SHP77 treated with DMSO at 0.1 percent for 48 hours (cell line): ENCODE measurements at places on chromosomes 1 and 21.
A peak's percentile ranks its signal among the peaks of the same experiment; 100 is the strongest.

- DNase-seq: no peak
Measured at GRCh38 chr1:50183378-50184133, 74.8 kb downstream of the ELAVL4 start.

- no peak for DNase-seq
Measured at GRCh38 chr1:28086651-28087050, 1.8 kb downstream of the EYA3 start.

GRCh38 chr1:13487957-13488356 lies 25.8 kb downstream of the LRRC38 start:
- DNase-seq: no peak

DNA sequence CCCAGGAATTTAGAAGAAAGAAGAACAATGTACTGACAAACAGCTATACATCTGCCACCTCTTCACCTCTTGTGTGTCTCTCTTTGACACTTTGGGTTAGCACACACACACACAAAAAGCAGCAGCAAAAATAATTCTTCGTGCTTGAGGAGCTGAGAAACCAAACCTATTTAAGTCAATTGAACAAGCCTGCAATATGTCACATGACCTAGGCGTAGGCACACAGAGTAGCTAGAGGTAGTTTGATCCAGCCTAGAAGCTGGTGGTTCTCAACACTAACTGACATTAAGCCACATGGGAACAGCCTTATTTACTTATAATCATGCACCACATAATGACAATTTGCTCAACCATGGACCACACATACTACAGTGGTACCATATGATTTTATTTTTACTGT lies 32.3 kb downstream of the RRAGC start:
- DNase-seq: no peak

DNA sequence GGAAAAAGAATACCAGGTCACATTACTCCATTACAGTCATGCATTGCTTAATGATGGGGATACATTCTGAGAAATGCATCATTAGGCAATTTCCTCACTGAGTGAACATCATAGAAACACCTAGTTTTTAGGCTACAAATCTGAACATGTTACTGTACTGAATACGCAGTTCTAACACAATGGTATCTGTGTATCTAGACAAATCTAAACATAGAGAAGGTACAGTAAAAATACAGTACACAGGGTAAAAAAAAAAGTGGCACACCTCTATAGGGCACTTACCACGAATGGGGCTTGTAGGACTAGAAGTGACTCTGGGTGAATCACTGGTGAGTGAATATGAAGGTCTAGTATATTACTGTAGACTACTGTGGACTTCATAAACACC lies 115.7 kb downstream of the AKT3 start:
- DNase-seq: no peak

DNA sequence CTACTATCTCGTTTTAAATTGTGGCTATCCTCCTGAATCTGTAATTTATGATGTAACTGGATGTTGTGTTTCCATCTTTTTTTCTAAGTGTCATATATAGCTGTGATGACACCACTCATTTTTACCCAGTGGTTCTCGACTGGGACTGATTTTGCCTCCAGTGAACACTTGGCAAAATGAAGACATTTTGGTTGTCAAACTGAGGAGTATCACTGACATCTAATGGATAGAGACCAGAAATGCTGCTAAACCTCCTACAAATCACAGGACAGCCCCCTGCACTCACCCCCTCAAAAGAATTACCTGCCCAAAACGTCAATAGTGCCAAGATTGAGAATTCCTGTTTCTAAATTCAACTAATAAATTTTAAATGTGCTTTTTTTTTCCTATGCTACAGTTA lies 1.9 kb downstream of the TRMT13 start:
- DNase-seq: no peak

GRCh38 chr1:31954607-31955283 lies 16.6 kb upstream of the PTP4A2 start:
- DNase-seq: no peak

DNA sequence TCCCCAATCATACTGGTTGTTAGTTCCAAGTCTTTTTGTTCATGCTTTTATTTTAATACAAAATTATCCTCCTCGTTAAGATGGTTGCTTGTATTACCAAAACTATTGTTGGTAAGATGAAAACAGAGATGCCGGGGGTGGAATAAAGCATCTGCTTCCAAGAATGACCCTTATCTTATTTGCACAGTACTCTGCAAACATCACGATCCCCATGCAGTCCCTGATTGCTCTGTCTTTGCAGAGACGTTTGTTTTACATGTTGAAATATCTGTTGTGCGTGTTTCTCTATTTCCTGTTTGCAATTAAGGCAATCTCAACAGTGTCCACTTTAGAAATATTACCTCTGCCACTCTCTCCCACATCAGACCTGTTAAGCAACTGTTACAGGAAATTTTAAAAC lies 141.3 kb upstream of the NCAM2 start:
- DNase-seq: peak; percentile 93

GRCh38 chr1:81812712-81813111 lies 12.0 kb downstream of the ADGRL2 start:
- DNase-seq: no peak

DNA sequence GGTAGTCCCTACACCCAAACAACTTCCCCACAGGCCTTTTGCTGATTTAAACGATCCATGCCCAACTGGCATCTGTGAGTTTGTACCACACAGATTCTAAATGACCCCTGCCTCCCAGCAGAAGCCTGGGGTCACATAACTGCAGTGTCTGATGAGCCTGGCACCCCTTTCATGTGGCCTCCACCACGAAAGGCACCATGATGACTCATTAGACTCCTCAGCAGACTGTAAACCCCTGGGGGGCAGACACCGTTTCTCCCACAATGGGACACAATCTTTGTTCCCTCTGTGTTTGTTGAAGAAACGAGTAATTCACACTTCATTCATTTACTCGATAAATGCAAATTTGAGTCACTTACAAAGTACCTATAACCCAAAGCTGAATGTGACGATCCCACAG lies 81.6 kb downstream of the CCDC185 start:
- no peak for DNase-seq

DNA sequence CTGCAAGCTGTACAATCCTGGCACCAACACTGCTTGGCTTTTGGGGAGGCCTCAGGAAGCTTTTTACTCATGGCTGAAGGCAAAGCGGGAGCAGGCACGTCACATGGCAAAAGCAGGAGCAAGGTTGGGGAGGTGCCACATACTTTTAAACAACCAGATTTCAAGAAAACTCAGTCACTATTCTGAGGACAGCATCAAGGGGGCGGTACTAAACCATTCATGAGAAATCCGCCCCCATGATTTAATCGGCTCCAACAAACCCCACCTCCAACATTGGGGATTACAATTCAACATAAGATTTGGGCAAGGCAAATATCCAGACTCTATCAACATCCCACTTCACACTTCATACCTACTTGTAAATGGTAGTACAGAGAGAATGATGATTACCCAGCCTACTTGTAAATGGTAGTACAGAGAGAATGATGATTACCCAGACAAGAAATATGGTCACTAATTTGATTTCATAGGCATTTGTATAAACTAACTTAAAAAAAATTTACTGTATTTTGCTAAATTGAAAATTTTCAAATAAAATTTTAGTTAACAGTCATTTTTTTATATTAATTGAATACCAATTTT lies 24.9 kb downstream of the ATP5PF start:
- DNase-seq: no peak

DNA sequence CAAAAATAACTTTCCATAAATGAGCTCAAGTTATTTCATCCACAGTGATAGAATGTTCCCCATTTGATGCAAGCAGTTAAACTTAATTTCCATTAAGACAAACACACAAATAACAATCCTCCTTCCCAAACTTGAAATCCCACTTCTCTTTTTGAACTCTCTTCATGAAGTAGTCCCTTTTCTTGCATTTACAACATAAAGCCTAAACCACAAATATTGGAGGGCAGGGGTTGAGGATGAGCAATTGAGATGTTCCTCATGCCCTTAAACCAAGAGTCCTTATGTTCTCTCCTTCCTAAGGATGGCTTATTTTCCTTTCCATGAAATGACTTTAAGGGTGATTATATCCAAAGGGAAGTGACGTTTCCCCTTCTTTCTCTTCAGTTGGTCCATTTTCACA lies 228.8 kb downstream of the DISC1 start:
- no peak for DNase-seq

GRCh38 chr1:241666419-241666818 lies 14.3 kb downstream of the WDR64 start:
- no peak for DNase-seq

GRCh38 chr1:91761295-91761721 lies 124.6 kb downstream of the TGFBR3 start:
- DNase-seq: no peak

GRCh38 chr1:19028546-19029129 lies 72.2 kb upstream of the IFFO2 start:
- no peak for DNase-seq

DNA sequence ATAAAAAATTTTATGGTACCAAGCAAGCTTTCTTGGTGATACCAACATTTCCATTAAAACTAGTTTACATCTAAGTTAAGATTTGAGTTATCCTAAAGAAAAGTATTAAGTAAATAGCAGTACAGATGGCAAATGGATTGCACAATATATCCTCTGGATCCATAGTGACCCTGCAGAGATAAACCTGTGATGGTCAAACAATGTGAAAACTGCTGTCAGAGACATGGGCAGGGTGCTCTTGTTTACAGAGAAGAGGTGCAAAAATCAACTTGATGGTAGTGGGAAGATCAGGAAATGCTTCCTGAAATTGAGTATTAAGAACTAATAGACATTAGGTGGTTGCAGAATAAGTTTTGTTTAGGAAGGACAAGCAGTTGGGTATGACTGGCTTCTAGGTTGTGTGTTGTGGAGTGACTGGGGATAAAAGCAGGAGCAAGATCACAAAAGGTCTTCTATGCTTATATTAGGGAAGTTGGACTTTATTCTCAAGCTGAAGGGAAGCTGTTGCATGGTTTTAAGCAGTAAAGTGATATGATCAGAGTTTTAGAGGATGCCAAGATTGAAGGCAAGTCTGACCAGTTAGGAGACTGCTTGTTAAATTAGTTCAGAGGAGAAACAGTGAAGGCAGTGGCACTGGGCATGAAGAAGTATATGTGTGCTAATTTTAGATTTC lies 9.9 kb downstream of the TTC3 start:
- no peak for DNase-seq

DNA sequence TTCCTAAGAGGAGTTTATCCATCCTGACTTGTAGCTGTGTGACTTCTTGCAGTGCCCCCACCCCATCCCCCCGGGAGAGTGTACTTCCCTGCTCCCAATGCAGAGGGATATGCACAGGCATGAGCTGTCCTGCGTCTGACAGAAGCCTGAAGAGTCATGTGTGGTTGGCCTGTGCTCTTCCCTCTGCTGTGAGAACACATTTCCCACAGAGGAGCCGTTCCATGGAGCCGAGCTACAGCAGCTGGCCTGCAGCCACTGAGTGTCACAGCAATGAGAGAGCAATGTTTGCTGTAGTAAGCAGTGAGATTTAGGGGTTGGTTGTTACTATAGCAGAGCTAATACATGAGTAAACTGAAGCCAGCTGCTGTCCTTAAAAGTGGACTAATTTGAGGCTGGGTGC lies 22.0 kb downstream of the PARS2 start:
- no peak for DNase-seq

- DNase-seq: no peak
Measured at GRCh38 chr1:162667381-162668080, 35.3 kb downstream of the DDR2 start.

GRCh38 chr1:70314706-70315304 lies 39.7 kb downstream of the ANKRD13C start:
- no peak for DNase-seq

- no peak for DNase-seq
Measured at GRCh38 chr1:112309499-112309898, 86.5 kb upstream of the CTTNBP2NL start.

DNA sequence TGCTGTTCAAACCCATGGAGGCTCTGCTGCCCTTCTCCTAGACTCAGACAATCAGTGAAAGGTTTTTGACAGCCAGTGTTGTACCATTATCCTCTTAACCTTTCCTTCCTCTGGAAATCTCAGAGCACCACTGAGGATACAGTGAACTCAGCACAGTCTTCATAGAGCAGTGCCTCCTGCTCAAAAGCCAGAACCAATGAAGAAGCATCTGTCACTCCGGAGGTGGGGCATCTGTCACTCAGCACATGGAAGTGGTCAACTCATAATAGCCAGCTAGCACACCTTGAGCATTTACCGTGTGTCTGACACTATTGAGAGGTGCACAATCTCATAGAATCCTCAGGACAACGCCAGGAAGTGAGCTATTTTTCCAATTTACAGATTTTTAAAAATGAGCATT lies 62.4 kb downstream of the NMNAT2 start:
- DNase-seq: no peak

GRCh38 chr1:178388418-178389145 lies 108.2 kb downstream of the CLEC20A start:
- DNase-seq: no peak

DNA sequence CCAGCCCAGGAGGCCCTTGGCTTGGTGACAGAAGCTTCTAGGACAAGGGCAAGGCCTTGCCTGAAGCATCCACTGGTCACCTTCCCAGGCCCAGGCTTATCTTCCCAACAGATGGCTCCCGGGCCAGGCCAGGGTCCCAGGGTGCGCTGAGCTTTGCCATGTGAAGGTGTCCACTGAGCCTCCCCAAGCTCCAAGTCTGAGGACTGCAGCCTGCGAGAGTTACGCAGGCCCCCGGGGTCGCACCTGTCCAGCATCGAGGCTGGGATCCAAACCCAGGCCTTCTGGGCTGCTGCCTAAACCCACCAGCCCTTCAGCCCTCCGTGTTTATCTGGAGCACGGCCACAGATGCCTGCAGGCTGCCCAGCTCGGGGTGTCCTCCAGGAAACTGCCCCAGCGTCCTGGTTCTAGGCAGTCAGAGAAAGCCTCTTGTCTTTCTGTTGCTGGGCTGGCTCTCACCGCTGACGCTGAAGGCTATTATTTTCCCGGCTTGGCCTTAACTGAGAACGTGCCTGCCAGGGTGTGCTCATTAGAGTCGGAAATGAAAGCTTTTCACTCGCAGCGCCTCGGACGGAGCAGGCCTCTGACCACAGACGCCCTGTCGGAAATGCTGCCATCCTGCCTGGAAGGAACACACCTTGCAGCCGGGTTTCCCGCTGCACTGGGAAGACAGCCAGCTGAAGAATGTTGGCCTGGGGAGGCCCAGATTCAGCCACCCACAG lies 71.4 kb downstream of the MEGF6 start:
- DNase-seq: no peak

- DNase-seq: no peak
Measured at GRCh38 chr1:202631076-202631923, 79.0 kb downstream of the SYT2 start.

- peak; percentile 29 for DNase-seq
Measured at GRCh38 chr21:45818276-45818903, 163.2 kb upstream of the COL6A1 start.
